ENCODE measurements at places on chromosomes 11 and 22. TPM values are rescaled to one million over a fixed set of nuclear protein-coding genes. Genes with fewer than 3 reads are reported as not detected.

IGSF9B gene
- total RNA-seq: 42.3 TPM

ENTHD1 gene
- not detected for total RNA-seq

MTMR3 gene
- total RNA-seq: 18.5 TPM

ROBO3 gene
- total RNA-seq: 12.1 TPM

LDHA gene
- total RNA-seq: 486 TPM

HEPACAM gene
- not detected for total RNA-seq

HIPK3 gene
- total RNA-seq: 20.8 TPM

WT1 gene
- total RNA-seq: 0.17 TPM

CARNS1 gene
- total RNA-seq: 1.1 TPM

OR52B2 gene
- not detected for total RNA-seq

MFRP gene
- total RNA-seq: not detected

OR51E2 gene
- total RNA-seq: not detected

TMEM86A gene
- total RNA-seq: 1.7 TPM

MAJIN gene
- total RNA-seq: not detected

TRIM48 gene
- total RNA-seq: not detected

C1QTNF4 gene
- total RNA-seq: 3.5 TPM

MRGPRE gene
- not detected for total RNA-seq

FGF19 gene
- total RNA-seq: 14.8 TPM

PANX2 gene
- 5.4 TPM for total RNA-seq

NRGN gene
- total RNA-seq: 0.60 TPM

YPEL1 gene
- 7.6 TPM for total RNA-seq

CABP4 gene
- not detected for total RNA-seq

SLC22A9 gene
- not detected for total RNA-seq

NXPE4 gene
- not detected for total RNA-seq

ANGPTL5 gene
- not detected for total RNA-seq

NLRP6 gene
- total RNA-seq: not detected

TTLL12 gene
- total RNA-seq: 124 TPM

CNTF gene
- 1.5 TPM for total RNA-seq

UCP2 gene
- 46.2 TPM for total RNA-seq

SCGB1C1 gene
- not detected for total RNA-seq

HORMAD2 gene
- not detected for total RNA-seq

PIK3IP1 gene
- 1.3 TPM for total RNA-seq

TEX12 gene
- not detected for total RNA-seq

PACS1 gene
- 34.4 TPM for total RNA-seq

TSPAN18 gene
- total RNA-seq: 10.2 TPM

MRGPRX4 gene
- total RNA-seq: not detected

SNX32 gene
- total RNA-seq: 1.1 TPM

GTSE1 gene
- 40.6 TPM for total RNA-seq

ACER3 gene
- total RNA-seq: 17.1 TPM

FAM111B gene
- total RNA-seq: 40.0 TPM

CCDC73 gene
- total RNA-seq: not detected

All from H1 (cell line).